ENCODE measurements at places on chromosomes 1 and 21.
A peak's percentile ranks its signal among the peaks of the same experiment; 100 is the strongest.

GRCh38 chr1:81808760-81809159 is 8.0 kb downstream of the ADGRL2 start:
- no peak for DNase-seq

- no peak for DNase-seq
Observed at GRCh38 chr1:30781906-30782305, 24.3 kb upstream of the LAPTM5 start.

DNA sequence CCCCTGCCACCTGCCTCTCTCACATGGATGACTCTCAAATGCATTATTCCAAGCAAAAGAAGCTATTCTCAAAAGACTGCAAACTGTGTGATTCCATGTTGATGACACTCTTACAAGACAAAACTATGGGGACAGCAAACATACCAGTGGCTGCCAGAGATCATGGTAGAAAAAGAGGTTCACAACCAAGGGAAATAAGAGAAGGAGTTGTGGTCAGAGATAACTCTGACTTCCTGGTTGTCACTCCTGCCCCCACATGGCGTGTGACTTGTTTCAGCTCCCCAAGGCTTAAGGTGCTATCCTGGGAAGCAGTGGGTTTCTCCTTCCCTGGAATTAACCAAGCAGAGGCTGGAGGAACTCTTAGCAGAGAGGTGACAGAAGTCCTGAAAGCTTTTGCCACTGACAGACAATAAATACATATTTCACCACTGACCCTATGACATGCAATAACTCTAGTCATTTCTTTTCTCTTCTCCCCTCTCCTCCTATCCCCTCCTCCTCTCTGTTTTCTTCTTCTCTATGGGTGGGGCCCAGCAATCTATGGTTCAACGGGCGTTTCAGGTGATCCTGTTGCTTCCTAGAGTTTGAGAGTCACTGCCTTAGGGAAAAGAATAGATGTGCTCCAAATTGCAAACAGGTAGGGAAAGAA is 185.1 kb downstream of the FCRL5 start:
- DNase-seq = no peak

DNA sequence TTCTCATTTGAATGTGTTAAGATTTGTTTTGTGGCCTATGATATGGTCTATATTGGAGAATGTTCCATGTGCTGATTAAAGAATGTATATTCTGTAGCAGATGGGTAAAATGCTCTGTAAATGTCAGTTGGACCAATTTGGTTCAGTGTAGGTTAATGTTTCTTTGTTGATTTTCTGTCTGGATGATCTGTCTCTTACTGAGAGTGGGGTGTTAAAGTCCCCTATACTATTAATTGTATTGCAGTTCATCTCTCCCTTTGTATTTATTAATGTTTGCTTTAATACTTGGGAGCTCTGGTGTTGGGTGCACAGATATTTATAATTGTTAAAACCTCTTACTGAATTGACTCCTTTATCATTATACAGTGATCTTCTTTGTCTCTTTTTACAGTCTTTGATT is 584.5 kb downstream of the NUF2 start:
- no peak for DNase-seq

- DNase-seq = no peak
Observed at GRCh38 chr1:19462781-19463503, 22.4 kb downstream of the CAPZB start.

- no peak for DNase-seq
Observed at GRCh38 chr1:18727956-18728355, 97.3 kb downstream of the PAX7 start.

DNA sequence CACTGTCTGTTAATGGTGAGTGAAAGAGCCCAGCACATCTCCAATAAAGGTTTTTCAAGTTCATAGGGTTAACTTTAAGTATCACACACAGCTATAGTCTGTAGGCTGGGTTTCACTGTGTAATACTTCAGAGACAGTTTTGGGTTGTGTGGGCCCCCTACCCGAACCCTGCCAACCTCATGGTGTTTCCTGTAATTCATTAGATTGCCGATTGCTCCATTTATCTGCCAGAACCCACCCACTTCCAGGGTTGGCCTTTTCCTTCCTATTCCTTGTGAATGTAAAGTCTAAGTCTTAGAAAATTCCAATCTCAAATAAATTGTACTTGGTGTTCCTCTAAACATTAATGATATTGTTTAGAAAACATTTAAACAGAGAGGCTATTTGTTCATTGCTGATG is 43.6 kb downstream of the CTTNBP2NL start:
- DNase-seq = no peak

DNA sequence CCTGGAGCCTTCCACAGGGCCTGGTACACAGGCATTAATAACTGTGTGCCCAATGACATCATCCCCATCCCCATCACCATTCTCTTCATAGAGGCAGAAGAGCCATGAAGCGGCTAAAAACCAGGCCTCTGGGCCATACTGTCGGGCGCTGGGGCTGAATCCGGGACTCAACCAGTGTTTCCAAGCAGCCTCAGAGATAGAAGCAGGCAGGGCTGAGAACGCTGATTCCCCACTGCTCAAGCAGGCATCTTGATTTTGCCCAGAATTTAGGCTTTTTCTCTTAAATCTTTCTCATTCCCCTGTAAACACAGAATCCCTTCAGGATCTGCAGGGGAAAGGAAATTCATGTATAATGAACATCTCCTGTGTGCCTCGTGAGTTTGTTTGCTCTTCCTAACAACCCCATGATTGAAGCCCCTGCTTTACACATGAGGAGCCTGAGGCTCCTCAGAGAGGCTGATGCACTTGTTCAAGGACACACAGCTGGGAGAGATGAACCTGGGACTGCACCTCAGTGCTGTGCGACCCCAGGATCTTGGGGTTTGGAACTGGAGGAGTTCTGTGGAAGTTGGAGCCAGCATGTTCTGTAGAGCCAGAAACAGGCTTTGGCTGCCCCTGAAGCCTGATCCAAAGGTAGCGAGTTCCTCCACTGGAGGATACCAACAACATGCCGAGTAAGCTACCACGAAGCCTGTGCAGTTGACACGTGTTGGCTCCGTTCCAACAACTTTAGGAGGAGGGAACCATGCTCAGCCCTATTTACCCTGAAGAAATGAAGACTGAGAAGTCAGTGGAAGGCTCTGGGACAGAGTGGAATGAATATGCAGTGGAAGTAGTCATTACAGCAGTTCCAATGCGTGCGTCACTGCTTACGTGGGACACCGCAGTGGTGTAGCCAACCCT is 55.5 kb downstream of the EDN2 start:
- no peak for DNase-seq

- DNase-seq = no peak
Observed at GRCh38 chr1:186735463-186735862, 55.2 kb upstream of the PTGS2 start.

DNA sequence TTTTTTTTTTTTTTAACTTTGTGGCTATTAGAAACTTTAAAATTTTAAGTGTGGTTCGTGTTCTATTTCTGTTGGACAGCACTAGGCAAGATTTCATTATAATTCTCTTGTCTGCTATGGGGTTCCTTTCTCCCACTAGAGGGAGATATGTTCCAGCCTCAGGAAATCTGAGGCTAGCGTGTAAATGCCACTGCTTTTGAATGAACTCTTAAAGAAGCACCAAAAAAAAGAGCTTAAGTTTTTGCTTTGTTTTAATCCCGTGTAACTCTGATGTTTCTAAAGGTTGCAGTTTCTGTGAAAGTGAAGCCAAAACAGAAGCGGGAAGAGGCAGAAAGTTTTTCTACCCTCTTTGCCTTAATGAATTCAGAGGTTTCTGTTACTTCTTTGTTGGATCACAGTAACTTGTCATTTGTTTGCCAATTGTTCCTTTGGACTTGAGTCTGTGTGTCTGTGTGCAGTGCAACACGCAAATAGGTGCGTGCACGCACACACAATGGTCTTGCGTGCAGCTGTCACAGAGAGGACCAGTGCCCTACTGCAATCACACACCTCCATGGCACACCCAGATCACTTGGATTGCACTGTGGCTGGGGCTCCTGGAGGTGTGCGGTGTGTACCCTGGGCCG is 32.3 kb downstream of the HHAT start:
- peak; percentile 82 for DNase-seq

DNA sequence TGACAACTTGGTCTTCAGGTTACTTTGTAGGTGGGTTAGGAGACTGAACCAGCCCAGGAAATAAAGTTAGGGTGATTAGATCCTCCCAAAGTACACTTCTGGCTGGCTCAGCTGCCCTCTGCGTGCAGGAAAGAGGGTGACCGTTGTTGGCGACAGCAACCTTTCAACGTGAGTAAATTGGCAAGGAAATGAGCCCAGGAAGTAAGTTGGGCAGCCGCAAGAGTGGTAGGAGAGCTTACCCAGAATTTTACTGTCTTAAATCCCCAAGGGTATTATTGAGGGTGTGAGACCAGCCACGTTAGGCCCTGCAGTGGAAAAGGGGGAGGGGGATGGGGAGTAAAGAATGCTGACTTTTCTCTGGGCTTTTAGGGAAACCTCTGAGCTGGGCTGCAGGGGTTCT is 1.6 kb downstream of the TENT5C start:
- DNase-seq = peak; percentile 10

DNA sequence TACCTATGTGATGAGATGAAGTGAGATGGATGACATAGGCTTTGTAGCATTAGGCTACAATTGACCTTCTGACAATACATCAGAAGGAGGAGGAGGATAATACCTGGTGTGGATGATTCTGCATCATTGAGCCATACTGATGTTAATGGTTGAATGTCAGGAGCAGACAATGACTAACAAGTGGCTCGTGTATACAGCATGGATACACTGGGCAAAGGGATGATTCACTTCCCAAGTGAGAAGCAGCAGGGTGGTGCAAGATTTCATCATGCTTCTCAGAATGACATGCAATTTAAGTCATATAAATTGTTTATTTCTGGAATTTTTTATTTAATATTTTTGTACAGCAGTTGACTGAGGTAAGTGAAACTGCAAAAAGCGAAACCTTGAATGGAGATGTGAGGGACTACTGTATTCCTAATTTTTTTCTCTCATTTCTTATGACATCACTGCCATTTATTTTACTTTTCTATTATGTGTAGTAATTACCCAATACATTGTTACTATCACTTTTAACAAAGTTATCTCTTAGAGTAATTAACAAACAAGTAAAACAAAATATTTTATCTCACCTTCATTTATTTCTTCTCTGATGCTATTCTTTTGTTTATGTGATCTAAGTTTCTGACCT is 34.4 kb upstream of the COP1 start:
- no peak for DNase-seq

- no peak for DNase-seq
Observed at GRCh38 chr1:226222686-226223085, 778 bp upstream of the MIXL1 start.

GRCh38 chr1:157404614-157405013 is 147.7 kb downstream of the FCRL5 start:
- no peak for DNase-seq

DNA sequence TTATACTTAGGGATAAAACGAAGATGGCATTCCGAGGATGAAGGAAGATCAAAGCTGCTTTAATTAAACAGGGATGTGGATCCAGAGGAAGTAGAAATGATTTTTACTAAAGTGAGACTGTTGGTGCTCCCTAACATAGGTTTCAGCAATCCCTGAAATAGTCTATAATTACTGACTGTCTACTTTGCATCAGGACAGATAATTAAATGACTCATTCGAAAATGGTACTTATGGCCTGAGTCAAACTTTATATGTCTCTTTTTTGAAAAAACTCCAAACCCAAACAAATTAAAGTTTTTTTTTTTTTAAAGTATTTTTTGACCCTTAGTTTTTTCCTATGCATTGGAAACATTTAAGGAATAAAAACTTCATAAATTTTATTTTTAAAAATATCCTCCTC is 90.3 kb downstream of the LYST start:
- no peak for DNase-seq

DNA sequence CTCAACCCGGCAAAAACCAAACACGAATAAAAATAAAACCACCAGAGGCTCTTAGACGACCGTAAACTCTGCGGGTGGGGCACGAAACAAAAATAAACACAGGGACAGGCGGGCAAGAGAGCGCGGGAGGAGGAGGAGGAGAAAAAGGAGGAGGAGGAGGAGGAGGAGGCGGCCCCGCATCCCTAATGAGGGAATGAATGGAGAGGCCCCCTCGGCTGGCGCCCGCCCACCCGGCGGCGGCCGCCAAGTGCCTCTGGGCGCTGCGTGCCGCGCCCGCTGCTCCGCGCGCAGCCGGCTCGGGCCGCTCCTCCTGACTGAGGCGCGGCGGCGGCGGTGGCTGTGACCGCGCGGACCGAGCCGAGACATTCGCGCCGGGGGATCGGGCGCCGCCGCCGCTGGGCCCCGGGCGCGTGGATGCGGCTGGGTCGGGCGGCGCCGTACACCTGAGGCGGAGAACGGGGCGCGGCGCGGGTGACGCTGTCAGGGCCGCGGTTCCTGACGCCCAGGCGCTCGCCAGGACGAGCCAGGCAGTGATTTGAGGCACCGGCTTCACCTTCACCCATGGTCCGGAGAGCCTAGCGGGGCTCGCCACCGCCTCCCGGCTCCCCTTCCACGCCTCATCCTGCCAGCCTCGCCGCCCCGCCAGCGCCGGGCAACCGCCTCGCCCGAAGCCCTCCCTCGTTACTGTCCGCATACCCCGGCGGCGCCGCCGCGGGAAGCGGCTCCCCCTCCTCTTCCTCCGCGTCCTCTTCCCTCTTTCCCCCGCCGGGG is at the start of gene MARK1:
MARK1 (plus strand) TSS at position 229 of the 771 bp plus-strand sequence. CDS start 687 bp downstream, outside the sequence.
- DNase-seq = peak; percentile 82

GRCh38 chr1:19468397-19468956 is 16.9 kb downstream of the CAPZB start:
- DNase-seq = no peak

GRCh38 chr1:221435504-221435904 is 306.4 kb downstream of the DUSP10 start:
- peak; percentile 67 for DNase-seq

DNA sequence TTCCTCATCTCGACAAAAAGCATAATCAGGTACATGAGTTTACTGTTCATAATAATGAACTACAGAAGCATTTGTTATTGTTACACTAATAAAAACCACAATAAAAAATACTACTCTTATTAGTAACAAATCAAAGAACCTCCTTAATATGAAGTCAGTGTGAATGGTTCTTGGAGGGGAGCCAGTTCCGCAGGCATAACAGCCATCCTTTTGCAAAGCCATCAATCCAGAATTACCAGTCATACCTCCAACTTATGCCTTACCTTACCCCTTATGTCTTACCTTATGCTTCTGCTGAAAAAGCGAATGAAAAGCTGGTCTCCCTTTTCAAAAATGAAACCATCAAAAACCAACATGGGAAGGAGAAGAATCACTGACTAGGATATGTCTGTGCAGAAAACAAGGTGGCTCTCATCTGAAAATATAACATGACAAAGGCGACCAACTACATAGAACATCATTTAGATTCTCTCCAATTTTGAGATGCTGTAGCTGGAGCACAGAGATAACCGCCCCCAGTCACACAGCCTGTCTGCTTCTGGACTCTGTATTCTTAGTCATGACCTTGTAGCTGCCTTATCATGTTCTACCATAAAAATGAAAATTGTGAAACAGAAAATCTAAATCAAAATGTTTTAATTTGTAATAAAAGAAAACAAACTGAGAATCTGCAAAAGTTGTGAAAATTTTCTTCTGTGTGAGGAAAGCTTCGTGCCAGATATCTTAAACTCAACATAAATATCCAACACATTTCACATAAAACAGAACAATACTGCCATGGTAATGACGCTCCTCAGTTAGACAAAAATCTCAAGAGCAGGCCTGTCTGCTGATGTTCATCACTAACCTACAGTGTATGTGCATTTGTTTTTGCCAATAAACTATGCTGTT is 438.2 kb downstream of the SMYD3 start:
- DNase-seq = no peak

- peak; percentile 24 for DNase-seq
Observed at GRCh38 chr1:167107456-167107855, 13.6 kb downstream of the STYXL2 start.

- no peak for DNase-seq
Observed at GRCh38 chr1:160768295-160768657, 27.7 kb upstream of the LY9 start.

Data from astrocyte of the hippocampus (primary cell).